Aorta (tissue), 5 donors: ENCODE measurements at places on chromosomes 13 and 19. TPM values are rescaled to one million over a fixed set of nuclear protein-coding genes. Genes with fewer than 3 reads are reported as not detected.

DNA sequence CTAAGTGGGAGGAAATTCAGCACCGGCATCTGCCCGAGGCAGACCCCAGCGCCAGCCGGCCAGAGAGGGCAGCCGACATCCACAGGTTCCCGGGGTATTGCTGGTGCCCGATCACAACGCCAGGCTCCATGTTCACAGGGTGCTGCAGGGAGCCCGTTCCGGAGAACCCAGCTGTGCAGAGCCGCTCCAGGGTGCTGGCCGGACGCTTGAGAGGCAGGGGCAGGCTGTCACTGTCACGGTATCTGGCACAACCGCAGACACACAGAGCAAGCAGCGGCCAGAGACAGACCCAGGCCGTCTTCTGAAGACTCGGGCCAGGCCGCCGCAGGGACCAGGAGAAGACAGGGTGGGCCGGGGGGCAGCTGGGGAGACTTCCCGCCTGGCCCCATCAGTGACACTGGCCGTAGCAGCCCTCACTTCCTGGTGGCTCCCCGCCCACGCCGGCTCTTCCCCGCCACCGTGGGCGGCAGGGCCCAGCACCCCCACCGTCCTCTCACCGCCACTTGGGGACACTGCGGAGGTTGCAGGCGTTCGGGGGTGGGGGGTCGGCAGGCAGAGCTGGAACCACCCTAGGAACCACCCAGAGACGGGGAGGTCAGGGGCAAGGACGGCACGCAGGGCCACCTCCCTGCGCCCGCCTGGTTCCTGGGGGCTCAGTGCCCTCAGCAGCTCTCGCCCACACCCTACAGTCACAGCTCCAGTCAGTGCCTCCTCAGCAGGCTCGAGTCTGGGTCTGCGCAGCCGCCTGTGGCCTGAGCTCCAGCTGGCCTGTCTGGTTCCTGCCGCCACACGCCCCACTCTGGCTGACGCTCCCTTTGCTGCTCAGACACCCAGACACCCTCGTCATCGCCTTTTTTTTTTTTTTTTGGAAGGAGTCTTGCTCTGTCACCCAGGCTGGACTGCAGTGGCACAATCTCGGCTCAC, 3.8 kb downstream of the RNF126 start:
- no peak for DNase-seq

DNA sequence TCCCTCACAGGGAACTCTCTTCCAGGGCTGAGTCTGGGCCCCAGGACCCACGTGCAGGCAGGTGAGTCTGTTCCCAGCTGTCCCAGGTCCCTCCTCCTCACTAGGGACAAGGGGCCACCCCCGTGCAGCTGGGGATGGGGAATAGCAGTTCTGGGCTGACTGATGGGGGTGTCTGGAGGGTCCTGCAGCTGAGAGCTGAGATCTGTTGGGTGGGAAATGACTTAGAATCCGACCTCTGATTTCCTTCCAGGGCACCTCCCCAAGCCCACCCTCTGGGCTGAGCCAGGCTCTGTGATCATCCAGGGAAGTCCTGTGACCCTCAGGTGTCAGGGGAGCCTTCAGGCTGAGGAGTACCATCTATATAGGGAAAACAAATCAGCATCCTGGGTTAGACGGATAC, 461 bp downstream of the LILRA2 start:
- DNase-seq, result no peak

GRCh38 chr19:15702534-15702930, 25.3 kb upstream of the OR10H2 start:
- peak; percentile 80 for DNase-seq

DNA sequence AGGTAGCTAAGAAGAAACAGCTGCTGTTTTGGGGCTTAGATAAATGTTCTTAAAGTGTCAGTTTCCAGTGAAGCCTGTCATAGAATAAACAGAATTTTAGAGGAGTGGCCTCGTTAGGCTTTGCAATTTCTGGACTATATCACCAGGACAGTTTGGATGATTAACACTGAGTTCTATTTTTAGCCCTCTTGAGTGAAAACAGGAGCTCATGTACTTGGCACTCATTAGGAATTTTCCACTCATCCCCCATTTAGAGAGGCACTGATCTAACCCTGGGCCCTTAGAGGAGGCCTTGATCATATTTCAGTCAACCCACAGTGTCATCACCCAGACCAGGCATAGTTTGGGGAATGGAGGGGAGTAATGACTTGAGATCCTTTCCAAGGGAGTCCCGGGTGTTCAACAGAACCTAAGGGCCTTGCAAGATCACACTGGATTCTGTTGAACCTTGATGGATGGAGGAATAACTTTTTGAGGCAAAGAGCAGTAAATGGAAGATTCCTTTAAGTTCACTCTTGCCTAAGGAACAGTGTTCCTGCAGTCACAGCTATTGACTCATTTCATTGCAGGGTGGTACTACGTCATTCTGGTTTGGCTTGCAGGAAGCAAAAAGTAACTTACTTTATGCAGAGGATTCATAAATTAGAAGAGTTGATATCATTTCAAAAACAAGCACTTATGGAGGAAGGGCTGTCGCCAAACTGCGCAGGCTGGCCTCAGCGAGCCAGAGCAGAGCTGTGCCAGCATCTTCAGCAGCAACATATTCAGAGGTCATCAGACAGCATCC, 160.2 kb downstream of the SLC7A1 start:
- DNase-seq, result no peak

DNA sequence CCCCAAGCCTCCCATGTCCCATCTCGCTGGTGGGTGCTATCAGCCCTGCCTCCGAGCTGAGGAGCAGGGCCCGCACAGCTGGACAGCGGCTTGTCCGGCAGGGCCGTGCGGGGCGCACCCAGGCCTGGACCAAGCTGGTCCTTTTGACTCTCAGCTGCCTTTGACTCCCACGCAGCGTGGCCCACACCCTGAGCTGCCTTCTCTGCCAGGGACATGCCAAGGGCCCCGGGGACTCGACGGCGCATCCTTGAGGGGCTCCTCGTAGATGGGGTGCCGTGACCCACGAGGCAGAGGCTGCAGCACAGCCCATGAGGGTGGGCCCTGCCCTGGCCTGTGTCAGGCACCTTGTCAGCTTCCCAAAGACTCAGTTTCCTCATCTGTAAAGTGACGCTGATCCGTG, 38.8 kb upstream of the F7 start:
- DNase-seq, result no peak

GRCh38 chr19:18349524-18350128, 9.2 kb downstream of the PGPEP1 start:
- peak; percentile 86 for DNase-seq

DNA sequence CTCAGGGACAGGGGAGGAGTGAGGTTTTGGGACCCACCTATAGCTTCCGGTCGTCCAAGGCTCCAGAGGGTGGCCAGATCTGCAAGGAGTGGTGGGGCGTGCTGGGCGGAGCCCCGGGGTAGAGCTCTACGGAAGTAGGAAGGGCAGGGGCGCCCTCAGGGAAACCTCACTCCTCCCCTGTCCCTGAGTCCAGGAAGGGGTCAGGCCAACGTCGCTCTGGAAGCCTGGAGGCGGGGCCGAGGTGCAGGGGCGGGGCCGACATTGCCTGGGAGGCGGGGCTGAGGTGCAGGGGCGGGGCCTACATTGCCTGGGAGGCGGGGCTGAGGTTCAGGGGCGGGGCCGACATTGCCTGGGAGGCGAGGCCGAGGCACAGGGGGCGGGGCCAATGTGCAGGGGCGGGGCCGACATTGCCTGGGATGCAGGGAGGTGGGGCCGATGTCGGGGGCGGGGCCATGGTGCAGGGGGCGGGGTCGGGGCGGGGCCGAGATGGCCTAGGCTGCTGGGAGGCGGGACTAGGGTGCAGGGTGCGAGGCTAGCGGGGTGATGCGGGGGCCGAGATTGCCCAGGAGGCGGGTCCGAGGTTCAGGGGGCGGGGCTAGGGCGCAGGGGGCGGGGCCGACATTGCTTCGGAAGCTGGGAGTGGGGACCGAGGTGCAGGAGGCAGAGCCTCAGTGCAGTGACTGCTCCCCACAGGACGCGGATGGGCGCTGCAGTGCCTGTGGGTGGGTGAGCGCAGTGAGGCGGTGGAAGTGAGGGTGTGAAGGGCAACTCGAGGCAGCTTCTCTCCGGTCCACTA, 4.9 kb upstream of the PALM start:
- peak; percentile 94 for DNase-seq

DNA sequence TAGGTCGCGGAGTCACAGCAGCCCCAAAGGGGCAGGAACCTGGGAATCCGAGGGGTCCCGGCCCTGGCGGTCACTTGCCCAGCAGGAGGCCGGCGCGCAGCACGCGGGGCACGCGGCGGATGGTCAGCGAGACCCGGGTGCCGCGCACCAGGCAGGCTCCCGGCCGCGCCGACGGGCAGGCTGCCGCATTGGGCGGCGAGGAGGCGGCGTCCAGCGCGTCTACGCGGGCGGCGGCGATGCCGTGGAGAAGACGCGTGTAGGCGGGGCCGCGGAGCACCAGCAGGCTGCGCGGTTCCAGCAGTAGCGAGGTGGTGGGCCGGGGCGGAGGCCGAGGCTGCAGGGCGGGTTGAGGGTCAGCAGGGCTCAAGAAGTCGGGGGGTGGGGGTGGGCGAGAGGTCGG, 607 bp upstream of the SYNE4 start:
- DNase-seq, result peak; percentile 91

GRCh38 chr13:74868049-74868448, 613.9 kb downstream of the TBC1D4 start:
- DNase-seq, result no peak

- DNase-seq, result no peak
These were observed 1.4 kb upstream of the CD209 start for GRCh38 chr19:7748756-7749155.

DNA sequence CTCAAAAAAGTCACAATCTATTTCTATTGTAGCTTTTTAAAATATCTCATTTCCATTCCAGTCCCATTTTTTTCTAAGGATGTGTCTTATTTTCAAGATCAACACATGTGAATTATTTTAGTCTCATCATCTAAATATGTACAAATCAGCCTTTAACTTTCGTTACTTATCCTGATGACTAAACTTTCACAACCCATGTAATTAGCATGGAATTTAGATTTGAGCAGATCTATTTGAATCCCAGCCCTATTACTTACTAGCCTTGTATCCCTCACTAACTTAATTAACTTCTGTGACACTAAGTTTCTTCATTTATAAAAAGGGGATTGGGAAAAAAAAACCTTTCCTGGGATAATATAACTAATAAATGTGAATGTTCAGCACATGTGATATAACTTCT, 81.1 kb downstream of the UFM1 start:
- no peak for DNase-seq

- DNase-seq, result no peak
These were observed 35.1 kb downstream of the MICU2 start for GRCh38 chr13:21568854-21569253.

DNA sequence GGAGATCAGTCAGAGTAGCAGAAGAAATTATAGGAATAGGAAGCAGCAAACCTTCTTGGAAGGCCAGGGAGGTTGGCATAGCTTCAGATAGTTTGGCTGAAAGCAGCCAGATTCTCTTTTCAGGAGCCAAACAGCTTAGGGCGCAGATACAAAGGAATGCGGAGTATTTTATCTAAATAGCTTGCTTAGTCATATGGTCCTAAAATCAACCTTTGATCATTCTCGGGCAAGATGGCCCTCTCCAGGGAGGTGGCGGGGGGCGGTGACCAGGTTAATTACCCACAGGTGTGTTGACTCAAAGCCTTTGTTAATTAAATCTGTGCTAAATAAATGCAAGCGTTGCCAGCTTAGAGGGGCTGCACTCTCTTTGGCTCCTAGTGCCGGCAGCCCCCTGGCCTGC, 12.5 kb upstream of the NCR1 start:
- DNase-seq, result no peak

DNA sequence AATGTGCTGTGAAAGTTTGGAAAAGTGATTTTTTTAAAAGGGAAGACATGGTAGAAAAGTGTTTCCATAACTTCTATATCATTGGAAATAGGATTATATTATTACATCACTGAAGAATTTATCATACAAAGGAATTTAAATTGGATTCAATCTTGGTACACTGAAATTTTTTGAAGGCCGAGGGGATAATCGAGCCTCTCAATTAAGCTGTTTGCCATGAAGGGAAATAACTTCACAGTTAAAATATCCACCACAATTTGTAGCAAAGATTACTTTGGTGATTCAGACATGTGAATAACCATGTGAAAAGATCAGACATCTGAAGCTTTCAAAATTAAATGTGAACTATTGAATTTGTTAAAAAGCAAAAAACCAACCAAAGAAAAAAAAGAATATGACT, 215.3 kb downstream of the KLF5 start:
- no peak for DNase-seq

DNA sequence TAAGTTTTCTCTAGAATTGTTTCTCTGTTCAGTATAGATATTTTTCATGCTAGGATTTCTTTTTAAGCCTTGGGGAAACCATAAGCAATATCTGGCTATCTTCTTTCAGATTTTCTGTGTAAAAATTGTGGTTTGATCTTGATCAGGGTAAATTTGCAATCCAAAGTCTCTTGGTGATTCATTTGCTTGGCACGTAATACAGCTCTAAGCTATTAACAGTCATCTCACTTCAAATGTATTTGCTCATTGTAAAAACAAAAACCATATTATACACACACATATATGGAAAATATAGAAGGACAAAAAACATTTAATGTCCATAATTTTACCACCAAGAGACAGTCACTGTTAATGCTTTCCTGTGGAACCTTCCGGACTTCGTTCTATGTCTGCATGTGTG, 191.0 kb downstream of the SHISA2 start:
- DNase-seq, result no peak

ZNF606 gene
- total RNA-seq, result 21.0 TPM

ONECUT3 gene
- total RNA-seq, result not detected
